ENCODE measurements at places on chromosomes 6 and 20.

- no peak for DNase-seq
These were observed 34.4 kb downstream of the DSE start for GRCh38 chr6:116405138-116405537.

- no peak for DNase-seq
These were observed 334.7 kb upstream of the JAG1 start for GRCh38 chr20:11008444-11009033.

DNA sequence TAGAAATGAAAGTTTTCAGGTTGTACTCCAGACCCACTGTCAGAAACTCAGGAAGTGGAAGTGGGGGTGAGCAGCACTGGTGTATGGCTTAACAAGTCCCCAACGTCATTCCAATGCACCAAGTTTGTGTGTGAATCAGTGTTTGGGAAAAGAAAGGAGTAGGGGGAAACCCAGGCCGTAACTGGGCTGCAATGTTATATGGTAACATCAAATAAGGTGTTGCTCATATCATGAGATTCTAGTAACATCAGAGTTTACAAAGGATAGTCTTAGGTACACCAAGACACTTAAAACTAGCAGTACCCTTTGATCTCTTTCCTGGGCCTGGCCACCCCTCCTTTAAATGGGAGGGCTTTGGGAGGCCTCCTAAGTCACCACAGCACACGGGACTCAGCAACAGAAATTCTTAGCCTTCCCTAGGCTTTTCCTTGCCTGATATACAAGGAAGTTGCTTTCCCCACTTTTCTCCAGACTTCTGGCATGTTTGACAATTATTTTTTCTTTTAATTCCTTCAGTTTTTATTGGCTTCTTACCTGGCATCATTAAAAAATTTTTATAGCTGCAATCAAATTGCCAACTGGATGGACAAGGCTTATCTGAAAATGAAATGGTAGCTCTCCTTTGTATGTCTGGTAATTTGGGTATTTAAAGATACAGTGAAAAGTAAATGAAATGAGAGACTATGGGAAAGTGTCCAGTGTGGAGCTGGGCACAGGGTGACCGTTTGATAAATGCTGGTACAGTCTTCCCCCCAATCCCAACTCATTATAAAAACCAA lies 15.1 kb downstream of the E2F3 start:
- DNase-seq = no peak

GRCh38 chr6:158825951-158826306 lies 6.8 kb upstream of the EZR start:
- DNase-seq = no peak

- no peak for DNase-seq
These were observed 28.2 kb downstream of the TREML4 start for GRCh38 chr6:41256383-41256782.

GRCh38 chr20:2755451-2756055 lies 44.9 kb downstream of the CPXM1 start:
- no peak for DNase-seq

DNA sequence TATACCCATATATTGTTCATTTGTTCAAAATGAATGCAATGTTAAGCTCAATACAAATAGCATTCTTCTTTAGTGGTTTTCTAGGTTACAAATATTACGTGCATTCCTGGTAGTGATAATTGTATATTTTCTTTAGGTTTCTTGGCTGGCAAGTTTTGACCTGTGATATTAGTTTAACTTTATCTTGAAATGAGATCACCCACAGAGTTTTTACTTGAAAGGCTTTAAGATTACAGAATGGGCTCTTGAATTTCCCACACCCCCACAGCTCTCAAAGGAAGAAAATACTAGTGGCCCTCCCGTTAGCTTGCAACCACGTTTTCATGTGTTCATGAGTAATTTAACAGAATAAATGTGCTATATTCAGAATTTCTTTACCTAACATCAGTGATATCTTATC lies 1315.5 kb upstream of the GJE1 start:
- peak; percentile 8 for DNase-seq

GRCh38 chr6:168609914-168610490 lies 169.0 kb downstream of the SMOC2 start:
- DNase-seq = no peak

DNA sequence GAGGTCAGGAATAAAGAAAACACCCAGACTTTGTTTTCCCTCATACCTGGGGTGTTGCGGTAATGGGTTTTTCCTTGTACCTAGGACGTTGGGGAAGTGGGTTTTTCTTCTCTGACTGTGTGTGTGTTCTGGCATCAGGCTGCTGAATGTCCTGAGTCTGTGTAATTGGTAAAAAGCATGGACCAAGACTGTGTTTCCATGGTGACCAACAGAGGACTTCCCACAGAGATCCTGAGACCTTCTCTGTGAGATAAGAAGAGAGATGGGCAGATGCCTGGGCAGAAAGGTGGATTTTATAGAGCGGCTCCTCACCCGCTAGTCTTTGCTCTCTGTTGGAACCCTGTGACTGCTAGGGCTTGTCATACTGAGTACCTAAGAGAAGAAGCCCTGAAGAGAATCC lies 135.4 kb upstream of the GGTLC1 start:
- DNase-seq = no peak

DNA sequence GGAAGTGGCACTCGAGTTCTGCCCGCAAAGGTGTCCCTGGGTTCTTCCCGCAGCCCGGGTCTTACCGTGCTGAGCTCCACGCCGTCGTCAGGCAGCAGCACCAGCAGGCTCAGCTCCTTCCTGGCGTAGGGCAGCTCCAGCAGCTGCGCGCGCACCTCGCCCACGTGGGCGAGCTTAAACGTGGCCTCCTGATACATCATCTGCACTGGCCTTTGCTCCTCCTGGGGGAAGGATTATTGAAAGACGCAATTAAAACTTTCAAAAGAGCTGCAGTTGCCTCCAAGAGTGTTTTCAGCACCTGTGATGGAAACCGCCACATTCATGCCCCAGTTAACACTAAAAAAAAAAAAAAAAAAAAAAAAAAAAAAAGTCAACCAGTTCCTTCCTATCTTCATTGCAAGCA lies 11.3 kb downstream of the SERPINB9 start:
- DNase-seq = no peak

DNA sequence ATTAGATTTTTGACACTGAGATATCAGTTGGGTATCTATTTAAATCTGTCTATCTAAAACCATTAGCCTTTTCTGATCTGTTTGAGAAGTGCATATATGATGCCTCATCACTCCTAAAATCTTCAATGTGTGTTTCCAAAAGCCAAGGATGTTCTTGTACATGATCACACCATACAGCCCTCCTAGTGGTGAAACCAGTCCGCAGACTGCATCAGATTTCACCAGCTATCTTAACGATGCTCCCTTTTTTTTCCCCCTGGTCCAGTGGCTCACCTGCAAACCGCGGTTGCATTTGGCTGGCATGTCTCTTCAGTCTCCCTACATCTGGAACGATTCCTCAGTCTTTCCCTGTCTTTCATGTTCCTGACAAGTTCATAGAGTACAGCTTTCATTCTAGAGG lies 4.0 kb downstream of the KIZ start:
- no peak for DNase-seq

DNA sequence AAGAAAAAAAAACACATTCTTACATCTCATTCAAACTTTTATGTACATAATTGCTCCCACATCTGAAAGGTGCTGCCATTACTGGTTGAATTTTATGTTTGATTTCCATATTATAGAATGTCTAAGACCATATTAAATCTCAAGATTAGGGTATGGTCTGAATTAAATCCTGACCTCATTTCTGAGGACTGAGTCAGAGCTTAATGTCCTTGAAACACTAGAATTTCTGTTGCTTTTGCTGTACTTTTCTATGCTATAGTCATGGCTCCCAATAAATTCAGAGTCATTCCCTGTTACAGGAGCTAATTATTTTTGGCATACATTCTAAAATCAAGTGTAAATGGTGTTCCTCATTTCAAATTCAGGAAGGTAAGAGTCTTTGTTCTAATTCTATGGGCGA lies 285.3 kb upstream of the MANEA start:
- no peak for DNase-seq

DNA sequence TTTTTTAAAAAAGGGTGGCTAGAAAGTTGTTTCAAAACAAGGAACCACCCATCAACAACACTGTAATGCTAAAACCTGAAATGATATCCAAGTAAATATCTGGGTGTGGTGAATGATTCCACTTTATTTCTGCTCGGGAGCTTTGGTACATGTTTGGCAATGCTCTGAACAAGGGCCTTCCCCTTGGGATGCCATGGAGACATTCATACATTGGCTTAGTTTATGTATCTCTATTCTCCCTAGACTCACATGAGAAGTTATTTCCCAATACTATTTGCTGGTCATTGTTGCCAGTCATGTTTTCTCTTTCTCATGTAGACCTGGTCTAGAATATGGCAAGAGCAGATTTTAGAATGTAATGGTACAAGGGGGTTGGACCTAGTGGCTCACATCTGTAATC lies 22.9 kb downstream of the ADTRP start:
- DNase-seq = no peak

GRCh38 chr6:115896538-115897129 lies 164.1 kb downstream of the FRK start:
- peak; percentile 68 for DNase-seq

- DNase-seq = peak; percentile 88
These were observed 40.4 kb upstream of the HMGA1 start for GRCh38 chr6:34196116-34196832.

- no peak for DNase-seq
These were observed 771.4 kb upstream of the MMS22L start for GRCh38 chr6:98054453-98054852.

- DNase-seq = peak; percentile 85
These were observed 4.2 kb upstream of the ZBTB46 start for GRCh38 chr20:63835021-63835858.

- DNase-seq = no peak
These were observed 248.9 kb upstream of the CITED2 start for GRCh38 chr6:139623372-139623771.

GRCh38 chr6:12569646-12570045 lies 146.9 kb upstream of the PHACTR1 start:
- no peak for DNase-seq

- no peak for DNase-seq
These were observed 180.2 kb upstream of the HDAC2 start for GRCh38 chr6:114151064-114151690.

- DNase-seq = no peak
These were observed 254.8 kb upstream of the CHD6 start for GRCh38 chr20:41872930-41873329.

DNA sequence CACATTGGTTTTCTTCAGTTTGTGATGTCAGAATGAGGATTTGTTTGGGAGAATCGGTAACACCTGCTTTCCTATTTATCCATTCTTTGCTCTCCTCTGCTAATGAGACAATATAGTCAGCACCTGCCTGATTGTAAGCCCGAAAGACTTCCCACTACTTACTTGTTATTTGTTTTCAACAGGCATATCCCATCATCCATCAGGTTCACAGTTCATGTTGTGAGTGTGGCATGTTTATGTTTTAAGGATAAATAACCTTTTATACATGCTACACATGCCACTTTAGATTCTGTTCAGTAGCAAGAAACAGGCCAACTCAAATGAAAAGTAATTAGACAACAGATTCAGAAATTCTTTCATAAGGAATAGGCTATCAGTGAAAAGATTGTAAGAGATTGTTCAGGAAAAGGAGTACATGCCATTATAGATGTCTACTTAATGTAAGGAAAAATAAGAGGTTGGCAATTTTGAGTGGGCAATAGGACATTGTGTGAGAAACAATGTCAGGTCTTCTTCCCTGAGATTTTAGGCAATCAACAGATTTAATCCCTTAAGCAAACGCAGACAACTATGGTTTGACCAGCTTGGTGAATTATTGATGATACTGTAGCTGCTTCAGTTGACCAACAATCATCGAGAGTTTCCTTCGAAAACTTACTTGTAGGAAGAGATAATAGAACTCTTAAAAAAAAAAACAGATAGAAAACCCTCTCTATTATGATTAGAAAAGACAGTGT lies 7.9 kb upstream of the GPRC6A start:
- DNase-seq = no peak

DNA sequence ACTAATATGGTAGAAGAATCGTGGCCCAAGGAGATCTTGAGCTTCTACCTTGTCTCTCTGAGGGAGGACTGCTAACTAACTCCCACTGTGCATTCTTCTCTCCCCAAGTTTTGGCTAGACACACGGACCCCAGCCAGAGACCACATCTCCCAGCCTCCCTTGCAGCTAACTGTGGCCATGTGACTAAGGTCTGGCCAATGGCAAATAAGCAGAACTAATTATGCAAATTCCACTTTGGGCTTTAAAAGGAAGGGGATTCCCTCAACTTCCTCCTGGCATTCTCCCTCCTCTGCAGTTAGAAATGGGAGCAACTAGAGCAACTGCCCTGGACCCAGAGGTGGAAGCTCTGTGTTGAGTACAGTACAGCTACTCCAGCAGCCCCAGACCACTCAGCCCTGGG lies 15.4 kb downstream of the BPIFA2 start:
- DNase-seq = no peak

GRCh38 chr20:25243416-25243979 lies 4.4 kb upstream of the PYGB start:
- DNase-seq = no peak
